GM04503 (cell line): ENCODE measurements at places on chromosomes 16 and 17.

DNA sequence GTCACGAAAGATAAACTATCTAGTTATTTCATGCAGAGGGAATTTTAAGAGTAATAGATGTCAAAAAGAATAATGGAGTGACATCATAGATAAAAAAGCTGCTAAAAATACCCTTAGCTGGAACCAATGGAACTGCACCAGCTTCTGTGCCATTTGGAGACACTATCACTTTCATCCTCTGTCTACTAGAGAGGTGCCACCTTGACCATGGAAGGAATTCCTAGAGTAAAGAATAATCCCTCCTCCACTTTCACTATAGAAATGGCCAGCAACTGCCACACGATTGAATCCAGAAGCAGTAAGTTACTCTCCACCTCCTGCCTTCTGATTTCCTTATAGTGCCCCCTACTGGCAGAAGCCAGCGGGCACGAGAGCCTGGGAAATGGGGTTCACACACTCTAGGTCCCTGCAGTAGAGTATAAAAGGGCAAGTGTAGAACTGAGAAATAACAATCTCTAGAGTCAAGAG lies 2.8 kb upstream of the ALDH3A2 start:
- no peak for DNase-seq

DNA sequence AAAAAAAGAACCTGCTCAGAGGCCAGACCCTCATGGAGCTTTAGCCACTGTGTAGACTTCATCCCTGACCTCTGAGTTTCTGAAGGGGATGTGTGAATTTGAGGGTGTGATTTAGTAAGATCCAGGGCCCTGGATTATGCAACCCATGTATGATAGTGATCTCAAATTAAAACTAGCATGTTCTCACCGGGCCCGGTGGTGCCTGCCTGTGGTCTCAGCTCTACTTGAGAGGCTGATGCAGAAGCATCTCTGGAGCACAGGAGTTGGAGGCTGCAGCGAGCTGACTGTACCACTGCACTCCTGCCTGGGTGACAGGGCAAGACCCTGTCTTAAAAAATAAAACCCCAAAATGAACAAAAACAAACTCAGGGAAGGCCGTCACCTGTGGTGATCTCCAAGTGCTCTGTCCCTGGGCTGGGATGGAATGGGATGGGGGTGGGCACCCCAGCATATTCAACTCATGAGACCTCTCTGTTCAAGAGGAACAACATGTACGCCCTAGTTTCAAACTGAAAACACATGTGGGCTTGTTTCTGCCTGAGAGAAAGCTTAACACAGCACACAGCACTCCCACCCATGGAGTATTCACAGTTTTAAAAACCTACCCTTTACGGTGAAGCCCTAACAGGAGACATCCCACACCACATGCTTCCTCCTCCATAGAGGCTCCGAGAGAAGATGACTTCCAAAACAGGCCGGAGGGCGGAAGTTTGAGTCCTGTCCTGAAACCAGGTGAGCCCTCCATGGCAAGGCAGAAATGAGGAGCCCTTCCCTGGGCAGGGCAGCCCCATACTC lies 30.1 kb downstream of the GNPTG start:
- DNase-seq, result no peak

DNA sequence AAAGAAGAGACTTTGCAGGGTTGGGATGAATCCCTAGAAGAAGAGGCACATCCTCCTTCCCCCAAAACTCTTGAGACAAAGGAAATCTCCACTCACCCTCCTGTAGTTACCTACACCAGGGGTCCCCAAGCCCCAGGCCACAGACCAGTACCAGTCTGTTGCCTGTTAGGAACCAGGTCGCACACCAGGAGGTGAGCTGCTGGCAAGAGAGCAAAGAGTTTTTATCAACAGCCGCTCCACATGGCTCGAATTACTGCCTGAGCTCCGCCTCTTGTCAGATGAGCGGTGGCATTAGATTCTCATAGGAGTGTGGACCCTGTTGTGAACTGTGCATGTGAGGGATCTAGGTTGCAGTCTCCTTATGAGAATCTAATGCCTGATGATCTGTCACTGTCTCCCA lies 98.9 kb downstream of the CCT6B start:
- DNase-seq, result no peak

- DNase-seq, result no peak
These were observed 8.1 kb upstream of the HS3ST6 start for GRCh38 chr16:1926271-1926670.

- no peak for DNase-seq
These were observed 480 bp upstream of the PROCA1 start for GRCh38 chr17:28712032-28712704.

DNA sequence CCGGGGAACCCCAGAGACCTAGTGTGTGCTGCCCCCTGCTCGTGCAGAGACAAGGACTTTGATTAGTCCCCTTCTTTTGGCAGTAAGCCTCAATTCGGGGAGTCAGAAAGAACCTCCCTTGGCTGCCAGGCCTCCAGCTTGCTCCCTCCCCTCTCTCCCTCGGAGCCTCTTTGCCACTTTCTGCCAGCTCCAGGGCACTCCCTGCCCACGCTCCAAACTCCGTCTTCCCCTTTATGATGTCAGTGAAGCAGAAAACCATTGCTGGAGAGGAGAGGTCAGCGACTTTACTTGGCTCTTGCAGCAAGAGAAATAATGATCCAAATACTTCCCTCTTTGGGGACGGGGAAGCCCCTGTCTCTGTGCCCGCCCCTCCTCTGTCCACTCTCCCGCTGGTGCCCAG lies 28.1 kb downstream of the TTYH2 start:
- no peak for DNase-seq

DNA sequence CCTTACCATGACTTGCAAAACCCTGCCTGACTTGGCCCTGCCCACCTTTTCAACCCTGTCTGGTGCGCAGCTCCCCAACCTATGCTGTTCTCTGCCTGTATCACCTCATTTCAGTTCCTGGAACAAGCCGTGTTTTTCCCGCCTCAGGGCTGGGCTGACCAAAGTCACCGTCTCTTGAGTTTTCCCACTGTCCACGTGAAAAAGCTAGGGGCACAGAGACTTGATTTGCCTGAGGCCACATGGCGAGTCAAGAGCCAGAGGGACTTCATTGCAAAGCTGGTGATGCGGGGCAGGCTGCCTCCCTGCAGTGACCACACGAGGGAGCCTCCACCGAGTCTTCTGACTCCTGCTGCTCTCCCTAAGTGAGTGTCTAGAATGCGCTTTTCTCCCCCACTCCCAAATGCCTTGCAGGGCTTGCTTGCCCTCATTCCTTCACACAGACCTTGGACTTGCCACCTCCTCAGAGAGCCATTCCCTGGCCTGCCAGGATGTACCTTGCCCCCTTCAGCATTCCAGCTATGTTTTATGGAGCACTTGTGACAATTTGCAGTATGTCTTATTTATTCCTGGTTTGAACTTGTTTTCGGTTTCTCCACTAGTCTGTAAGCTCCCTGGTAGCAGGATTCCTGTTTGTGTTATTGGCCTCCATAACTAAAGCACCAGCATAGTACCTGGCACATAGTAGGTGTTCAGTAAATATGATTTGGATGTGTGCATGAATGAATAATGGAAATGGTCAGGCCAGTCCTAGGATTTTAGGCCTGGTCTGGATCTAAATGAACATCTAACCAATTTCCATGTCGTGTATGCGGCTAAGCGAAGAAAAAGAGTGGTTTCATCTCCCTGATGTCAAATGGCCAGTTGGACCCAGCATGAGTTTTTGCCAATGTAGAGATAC lies 252.3 kb downstream of the SNX29 start:
- peak; percentile 59 for DNase-seq

- DNase-seq, result no peak
These were observed 29.9 kb upstream of the TNS4 start for GRCh38 chr17:40531051-40531991.

- no peak for DNase-seq
These were observed 92.4 kb upstream of the HS3ST2 start for GRCh38 chr16:22721511-22722100.

GRCh38 chr17:68182940-68183551 lies 64.8 kb upstream of the AMZ2 start:
- no peak for DNase-seq

- DNase-seq, result no peak
These were observed 118.9 kb downstream of the MSI2 start for GRCh38 chr17:57375040-57375769.

GRCh38 chr16:11582157-11582814 lies 4.4 kb downstream of the LITAF start:
- no peak for DNase-seq

GRCh38 chr16:58128181-58128631 lies 975 bp downstream of the CFAP20 start:
- no peak for DNase-seq

DNA sequence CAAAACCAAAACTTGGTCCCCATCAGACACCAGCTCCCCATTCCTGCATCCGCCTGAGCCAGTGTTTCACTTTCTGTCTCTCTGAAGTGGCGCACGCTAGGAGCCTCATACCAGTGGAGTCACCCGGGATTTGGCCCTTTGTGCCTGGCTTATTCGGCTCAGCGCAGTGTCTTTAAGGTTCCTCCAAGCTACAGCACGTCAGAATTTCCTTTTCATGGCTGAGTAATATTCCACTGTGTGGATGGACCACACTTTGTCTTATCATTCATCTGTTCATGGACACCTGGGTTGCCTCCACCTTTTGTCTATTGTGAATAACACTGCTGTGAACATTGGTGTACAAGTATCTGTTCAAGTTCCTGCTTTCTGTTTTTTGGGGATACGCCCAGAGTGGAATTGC lies 45.2 kb upstream of the CHMP6 start:
- no peak for DNase-seq

GRCh38 chr16:12532871-12533610 lies 270.6 kb downstream of the CPPED1 start:
- DNase-seq, result no peak

DNA sequence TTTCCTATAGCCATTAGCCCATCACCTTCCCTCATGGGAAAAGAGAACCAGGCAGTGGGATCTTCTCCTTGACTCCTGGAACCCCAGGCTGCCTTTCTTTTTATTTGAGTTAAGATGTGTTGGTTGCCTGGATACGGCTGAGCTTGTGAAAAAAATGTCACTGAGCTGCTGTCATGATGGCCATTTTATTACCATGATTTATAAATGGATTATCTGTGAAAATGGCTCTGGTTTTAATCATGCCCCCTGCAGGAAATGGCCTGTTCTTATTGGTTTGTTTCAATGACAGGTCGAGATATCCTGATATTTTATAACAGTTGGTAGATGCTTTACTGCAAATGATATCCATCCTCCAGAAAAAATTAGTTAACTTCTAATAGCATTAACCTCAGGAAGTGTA lies 640.4 kb downstream of the CDH11 start:
- no peak for DNase-seq

GRCh38 chr17:47742319-47743181 lies 9.5 kb downstream of the TBX21 start:
- no peak for DNase-seq

- DNase-seq, result no peak
These were observed 273.2 kb downstream of the C16orf95 start for GRCh38 chr16:87044032-87044382.

DNA sequence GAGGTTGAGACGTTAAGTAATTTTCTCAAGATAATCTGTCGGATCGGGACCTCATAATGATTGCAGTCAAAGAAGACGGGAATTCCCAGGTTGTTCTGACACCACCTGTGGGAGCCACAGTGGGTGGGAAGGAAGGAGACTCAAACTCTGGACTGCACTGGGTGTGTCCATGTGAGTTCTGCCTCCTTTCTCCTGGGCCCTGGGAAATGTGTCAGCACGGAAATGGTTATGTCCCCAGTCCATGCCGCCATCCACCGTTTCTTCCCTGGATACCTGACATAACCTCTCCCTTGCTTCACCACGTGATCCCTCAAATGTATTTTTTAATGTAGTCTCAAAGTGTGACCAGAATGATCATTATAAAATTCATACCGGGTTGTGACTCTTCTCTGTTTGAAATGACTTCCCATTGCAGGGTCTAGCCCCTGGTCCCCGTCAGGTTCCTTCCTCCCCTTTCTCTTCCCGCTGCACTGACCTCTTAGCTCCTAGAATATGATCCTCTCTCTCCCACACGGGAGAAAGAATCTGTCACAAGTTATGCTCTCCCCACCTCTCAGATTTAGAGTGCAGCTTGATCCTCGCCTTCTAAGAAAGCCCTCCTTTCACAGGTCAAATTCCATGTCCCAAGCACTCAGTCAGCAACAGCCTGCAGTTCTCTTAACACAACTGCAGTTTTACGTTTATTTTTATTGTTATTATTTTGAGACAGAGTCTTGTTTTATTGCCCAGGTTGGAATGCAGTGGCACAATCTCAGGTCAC lies 820.0 kb upstream of the EEF2KMT start:
- DNase-seq, result no peak

- DNase-seq, result no peak
These were observed 1.2 kb downstream of the CNTNAP1 start for GRCh38 chr17:42683407-42684034.

DNA sequence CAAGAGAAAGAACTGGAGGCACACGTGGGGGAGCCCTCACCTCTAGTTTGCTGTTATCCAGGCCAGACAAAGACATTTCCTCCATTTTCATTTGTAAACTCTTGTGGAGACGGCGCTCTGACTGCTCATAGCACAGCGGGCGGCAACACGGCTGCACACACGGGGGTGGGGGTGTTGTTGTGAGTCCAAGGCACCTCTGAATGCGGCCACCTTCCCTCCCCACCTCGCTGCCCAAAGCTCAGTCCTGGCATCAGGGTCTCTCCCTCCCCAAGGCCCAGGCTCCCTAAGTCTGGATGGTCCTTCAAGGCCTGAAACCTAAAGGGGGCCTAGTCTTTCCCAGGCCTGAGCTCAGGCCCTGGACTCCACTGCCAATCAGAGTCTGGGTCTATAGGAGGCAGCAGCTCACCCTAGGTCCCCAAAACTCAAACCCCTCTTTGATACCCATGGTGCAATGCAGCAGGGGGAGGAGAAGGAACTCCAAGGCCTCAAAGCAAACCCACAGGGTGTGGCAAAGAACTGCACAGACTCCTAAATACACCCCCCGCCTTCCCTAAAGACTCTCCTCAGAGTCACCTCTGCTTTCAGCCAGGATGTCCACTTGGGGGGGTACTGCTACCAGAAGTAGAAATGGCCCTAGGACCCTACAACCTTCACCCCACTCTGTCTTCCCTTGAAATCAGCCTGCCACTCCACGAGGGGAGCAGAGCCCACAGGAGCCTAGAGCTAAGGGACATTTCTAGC lies 1.5 kb downstream of the ATXN7L3 start:
- no peak for DNase-seq
